ENCODE measurements at places on chromosomes 3 and 15. TPM values are rescaled to one million over a fixed set of nuclear protein-coding genes. Genes with fewer than 3 reads are reported as not detected.

DNA sequence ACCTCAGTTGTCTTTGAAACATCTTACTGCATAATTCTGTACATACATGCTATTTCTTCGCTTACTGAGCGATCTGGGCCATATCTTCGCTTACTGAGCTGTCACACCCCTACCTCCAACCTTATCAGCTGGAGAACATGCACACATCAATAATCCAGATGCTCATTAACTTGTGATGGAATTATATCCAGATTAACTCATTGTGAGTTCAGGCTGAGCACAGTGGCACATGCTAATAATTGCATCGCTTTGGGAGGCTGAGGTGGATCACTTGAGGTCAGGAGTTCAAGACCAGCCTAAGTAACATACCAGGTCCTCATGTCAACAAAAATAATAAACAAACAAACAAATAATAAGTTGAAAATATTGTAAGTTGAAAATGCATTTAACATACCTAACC lies 19.3 kb upstream of the ANXA2 start:
- DNase-seq, result no peak

DNA sequence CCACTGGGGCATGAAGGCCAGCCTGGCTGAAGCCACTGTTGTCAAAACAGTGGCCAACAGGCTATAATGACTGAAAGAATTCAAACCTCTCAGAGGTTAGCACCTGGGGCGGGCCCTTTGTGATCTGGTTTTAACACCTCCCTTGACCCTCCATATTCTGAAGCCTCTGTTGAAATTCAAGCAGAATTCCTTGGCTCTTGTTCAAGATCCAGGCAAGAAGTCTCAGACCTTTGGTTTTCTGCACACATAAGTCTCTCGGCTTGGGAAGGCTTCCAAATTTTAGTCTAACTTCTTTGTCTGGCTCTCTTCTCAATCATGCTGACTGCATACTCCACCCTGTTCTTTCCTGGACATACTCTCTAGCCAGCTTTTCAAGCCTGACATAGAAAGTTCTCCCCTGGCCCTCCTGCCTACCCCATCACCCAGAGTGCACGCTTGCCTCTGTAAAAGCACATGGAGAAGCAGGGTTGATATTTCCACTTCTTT lies 144.5 kb downstream of the PDZRN3 start:
- DNase-seq, result no peak

GRCh38 chr15:47813748-47814384 lies 96.6 kb downstream of the SEMA6D start:
- no peak for DNase-seq

DNA sequence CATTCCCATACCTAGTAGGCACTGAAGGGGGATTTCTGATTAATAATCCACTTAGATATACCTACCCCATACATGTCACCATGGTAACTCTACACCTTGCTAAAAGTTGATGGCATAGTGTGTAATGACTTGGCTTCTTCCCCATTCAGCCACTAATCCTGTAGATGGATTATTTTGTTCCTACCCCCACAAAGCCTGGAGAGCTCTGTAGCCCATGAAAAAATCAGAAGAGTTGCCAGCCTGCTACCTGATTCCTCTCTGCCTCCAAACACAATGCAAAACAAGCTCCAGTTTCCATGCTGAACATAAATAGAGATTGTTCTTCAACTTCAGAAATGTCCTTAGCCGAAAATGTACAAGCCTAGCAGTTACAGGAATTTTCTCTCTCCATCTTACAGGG lies 98.9 kb upstream of the PFN2 start:
- DNase-seq, result no peak

GRCh38 chr3:14057701-14058100 lies 67.0 kb downstream of the CHCHD4 start:
- no peak for DNase-seq

DNA sequence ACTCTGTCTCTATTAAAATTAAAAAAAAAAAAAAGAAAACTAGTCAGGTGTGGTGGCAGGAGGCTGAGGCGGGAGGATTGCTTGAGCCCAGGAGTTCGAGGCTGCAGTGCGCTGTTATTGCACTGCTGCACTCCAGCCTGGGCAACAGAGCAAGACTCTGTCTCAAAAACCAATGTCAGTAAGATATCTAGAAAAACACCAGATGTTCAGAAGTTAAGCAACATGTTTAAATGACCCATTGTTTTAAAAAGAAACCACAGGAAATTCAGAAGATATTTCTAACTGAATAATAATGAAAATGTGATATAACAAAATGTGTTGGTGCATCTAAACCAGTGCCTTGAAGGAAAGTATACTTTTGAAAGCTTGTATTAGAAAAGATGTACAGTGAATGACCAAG lies 203.4 kb upstream of the CGNL1 start:
- DNase-seq, result no peak

LRRC58 gene
- 48.5 TPM for total RNA-seq

ITPKA gene
- total RNA-seq, result 8.4 TPM

LTF gene
- total RNA-seq, result not detected

CADPS gene
- total RNA-seq, result not detected
